ENCODE measurements at places on chromosomes 16 and 17.
A peak's percentile ranks its signal among the peaks of the same experiment; 100 is the strongest.

DNA sequence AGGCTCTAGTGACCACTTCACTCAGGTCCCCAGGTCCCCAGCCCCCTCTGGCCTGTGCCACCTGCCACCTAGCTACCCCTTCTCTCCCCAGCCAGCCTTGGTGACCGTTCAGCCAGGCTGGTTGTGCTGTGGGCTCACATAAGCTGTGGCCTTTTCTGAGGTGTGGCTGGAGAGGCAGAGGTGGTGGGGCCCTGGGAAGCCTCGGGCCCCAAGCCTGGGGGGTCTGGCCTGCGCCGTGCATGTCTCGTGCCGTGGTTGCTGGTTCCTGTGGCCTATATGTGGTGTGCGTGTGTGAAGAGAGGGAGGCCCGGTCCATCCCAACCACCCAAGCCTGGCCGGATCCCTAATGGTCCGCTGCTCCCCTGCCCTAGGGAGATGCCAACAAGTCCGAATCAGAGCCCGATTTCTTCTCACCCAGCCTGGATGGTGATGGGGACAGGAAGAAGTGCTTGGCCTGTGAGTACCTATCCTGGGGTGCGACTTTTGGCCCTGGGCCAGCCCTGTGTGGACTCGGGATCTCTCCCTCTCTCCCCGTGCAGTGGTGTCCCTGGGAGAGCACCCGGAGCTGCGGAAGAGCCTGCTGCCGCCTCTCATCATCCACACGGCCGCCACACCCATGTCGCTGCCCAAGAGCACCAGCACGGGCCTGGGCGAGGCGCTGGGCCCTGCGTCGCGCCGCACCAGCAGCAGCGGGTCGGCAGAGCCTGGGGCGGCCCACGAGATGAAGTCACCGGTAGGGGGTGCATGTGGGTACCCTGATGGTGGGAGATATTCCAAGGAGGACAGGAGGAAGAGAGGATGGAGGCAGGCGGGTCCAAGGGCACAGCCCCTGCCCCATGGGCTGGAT, 35.9 kb downstream of the CACNA1G start:
- DNase-seq: no peak

- DNase-seq: peak; percentile 11
Observed at GRCh38 chr16:1054660-1055556, 17.6 kb upstream of the SSTR5 start.

DNA sequence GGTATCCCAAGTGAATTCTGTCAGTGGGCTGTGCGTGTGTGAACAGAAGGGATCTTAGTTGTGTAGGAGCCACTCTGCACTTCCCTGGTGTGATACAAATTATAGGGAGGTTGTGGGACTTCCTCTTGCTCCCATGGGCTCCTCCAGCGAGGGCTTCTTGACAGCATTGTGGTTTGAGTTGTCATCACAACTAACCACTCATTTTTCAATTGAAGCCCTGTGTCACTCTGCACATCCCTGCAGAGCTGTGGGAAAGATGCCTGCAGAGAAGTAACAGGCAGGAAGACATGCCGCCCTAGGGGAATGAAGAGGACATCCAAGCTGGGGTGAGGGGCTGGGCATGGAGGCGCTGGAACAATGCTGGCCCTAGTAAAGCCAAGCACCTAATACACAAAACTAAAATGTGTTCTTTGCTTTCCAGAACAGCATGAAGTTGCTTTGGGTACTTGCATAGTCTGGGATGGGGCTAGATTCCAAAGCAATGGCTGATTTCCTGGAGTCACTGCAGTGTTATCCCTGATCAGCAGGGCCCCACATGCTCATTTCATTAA, 692.5 kb downstream of the TOX3 start:
- DNase-seq: peak; percentile 71

DNA sequence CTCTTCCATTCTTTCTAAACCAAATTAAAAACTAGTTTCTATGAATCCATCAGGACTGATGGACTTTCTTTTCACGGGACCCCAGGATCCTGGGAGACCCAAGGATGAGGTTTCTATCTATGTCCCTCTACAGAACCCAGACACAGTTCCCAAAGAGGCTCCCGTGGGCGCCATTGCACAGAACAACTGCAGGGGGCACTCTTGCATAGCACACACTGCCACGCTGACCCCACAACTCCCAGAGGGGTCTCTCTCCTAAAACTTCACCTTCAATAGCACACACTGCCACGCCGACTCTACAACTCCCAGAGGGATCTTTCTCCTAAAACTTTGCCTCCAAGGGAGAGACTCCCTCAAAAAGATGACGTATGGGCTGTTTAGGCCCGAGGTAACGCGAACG, 9.0 kb downstream of the ABR start:
- no peak for DNase-seq

DNA sequence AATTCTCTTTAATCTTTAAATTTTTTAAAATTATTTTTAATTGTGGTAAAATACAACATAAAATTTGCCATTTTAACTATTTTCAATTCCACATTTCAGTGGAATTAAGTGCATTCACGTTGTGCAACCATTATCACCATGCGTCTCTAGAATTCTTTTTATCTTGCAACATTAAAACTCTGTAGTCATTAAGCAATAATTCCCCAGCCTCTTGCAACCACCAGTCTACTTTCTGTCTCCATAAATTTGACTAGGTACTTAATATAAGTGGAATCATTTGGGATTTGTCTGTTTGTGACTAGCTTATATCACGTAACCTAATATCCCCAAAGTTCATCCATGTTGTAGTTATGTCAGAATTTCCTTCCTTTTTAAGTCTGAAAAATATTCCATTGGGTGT, 79.1 kb downstream of the TAOK1 start:
- DNase-seq: no peak

DNA sequence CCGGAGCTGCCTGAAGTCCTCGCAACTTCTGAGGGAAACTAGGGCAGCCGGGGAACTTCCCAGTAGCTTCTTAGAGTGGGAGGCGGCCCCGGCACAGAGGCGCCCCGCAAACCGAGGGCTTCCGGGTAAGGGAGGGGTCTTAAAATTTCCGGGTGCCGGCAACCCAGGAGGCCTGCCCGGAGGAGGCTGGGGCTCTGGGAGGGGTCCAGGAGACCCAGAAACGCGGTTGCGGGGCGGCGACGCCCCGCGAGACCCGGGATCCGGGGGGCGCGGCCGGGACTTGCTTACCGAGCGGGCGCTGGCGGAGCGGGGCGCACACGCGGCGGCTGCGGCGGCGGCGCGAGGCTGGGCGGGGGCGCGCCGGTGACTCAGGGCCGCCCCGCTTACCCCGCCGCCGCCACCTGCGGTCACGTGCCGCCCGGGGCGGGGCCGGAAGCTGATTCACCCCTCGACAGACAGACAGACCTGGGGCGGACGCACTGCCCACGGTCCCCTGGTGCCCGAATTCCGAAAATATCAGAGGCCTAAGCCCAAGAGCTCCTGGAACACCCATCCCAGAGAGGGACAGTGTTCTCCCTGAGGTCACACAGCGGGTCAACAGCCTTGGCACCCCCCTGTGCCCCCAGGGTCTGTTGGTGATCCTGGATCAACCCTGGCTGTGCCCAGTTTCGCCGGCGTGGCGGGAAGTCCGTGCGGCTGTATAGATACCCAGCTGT, at the start of gene FAM83G:
TSS of gene FAM83G (minus strand) at position 344 of the 716 bp plus-strand sequence. CDS start 723 bp downstream, outside the sequence.
- peak; percentile 72 for DNase-seq

DNA sequence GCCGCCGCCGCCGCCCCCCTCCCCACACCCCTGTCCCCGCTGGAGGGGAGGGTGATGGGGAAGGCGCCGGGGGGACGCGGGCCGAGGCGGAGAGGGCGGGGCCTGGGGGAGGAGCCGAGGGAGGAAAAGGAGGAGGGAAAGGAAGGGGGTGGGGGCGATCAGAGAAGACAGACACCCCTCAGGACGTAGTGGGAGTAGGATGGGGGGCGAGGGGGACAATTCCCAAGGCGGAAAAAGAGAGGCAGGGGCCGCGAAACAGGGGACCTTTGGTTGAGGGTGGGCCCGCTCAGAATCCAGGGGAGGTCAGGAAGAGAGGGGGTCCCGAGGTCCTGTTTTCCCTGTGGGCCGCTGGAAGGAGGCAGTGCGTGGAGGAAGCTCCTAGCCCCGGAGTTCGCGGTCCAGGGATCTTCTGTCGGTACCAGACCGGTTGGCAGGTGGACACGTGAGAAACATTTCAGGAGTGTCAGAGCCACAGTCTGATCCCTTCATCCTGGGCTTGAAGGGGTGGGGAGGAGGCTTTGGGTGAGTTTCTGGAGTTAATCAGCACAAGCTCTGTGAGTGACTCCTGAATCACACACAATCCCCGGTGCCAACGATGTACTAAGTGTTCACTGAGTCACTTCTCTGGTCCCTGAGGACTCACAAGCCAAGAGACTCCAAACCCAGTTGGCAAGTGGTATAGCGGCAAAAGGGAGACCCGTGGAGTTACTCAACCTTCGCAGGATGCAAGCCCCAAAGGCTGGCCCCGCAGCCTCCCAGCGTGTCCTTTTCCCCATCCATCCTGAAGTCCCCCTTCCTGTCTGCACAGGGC, at the start of gene XYLT1:
TSS of gene XYLT1 (minus strand) at position 53 of the 811 bp plus-strand sequence. CDS start 164 bp downstream, outside the sequence.
- DNase-seq: peak; percentile 97

GRCh38 chr17:17872547-17873345, 36.0 kb upstream of the SREBF1 start:
- DNase-seq: no peak

- no peak for DNase-seq
Observed at GRCh38 chr17:38717139-38717745, 12.2 kb downstream of the MLLT6 start.

DNA sequence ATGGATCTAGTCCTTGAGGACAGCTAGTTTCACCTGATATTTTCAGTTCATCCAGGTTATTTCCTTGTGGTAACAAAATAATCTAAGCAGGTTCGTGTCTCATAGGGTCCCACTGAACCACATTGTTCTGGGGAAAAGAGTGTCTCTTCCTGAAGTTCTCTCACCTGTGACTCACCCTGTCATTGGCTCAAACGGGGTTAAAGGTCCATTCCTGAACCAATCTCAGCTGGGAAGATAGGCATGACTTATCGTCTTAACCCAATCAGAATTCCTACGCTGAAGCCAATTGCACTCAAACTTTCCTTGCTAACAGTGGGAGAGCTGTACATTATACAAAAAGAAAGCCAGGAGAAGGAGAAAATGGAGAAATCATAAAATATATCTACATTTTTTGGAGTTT, 475.8 kb downstream of the TOX3 start:
- no peak for DNase-seq

DNA sequence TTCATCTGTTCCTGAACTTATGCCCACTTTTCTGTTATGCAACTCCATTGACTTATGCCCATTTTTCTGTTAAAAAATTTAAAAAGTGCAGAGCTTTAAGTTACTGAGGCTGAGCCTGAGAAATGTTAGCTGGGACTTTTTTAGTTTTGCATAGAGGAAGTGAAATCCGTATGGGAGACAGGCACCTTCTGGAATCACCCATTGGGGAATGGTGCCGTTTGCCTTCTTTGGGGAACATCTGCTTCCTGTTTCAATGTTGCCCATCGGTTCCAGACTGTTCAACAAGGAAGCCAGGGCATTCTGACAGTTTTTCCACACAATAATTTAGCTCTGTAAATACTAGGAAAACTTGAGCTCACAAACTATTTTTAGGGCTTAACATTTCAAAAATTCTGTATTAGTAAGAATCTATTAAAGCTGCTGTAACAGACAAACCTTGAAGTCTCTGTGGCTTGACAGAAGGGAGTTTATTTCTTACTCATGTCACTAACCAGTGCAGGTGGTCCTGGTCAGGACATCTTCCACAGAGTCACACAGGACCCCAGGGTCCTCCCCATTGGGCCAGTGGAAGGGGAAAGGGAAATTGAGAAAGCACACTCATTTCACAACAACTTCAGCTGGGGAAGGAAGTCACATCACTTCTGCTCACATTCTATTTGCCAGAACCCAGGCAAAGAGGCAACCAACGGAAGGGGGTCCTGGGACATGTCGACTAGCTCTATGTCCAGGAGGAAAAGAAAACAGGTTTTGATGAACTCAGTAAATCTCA, 17.2 kb downstream of the PRKCB start:
- no peak for DNase-seq

GRCh38 chr16:85200471-85201278, 88.4 kb upstream of the CIBAR2 start:
- DNase-seq: no peak

DNA sequence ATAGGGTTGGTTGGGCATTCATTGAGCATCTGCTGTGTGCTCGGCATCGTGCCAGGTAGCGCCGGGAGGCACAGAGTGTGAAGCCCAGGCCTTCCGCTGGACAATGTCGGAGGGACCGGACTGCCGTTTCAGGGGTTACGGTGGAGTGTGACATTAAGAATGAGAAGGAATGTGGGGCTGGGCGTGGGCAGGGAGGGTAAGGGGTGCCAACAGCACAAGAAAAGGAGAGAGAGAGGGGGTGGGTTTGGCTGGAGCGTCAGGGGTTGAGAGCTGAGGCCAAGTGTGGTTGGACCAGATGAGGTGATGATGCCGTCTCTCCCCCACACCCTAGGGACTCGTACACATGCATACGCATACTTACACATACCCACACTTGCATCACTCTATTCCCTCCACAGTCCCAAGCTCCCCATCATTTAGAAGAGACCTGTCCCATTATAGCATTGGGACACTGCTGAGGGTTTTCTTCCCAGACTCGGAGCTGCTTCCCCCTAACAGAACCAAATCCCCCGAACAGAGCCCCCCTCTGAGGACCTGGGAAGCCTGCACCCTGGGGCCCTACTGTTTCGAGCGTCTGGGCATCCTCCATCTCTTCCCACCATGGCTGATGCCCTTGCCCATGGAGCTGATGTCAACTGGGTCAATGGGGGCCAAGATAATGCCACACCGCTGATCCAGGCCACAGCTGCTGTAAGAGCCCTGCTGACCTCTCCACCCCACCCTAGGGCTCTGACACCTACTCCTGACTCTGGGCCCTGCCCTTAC, 3.3 kb upstream of the KCTD11 start:
- peak; percentile 63 for DNase-seq

GRCh38 chr16:88505405-88506082, 52.5 kb downstream of the ZFPM1 start:
- no peak for DNase-seq

GRCh38 chr17:66764506-66764905, 70.4 kb upstream of the CACNG5 start:
- DNase-seq: no peak

GRCh38 chr17:2416010-2416734, 15.3 kb upstream of the MNT start:
- DNase-seq: peak; percentile 80

Measured in fibroblast of skin of right quadriceps (primary cell).